Upper lobe of right lung (tissue), 1 donor: ENCODE measurements at places on chromosomes 7 and 10. TPM values are rescaled to one million over a fixed set of nuclear protein-coding genes. Genes with fewer than 3 reads are reported as not detected.

DNA sequence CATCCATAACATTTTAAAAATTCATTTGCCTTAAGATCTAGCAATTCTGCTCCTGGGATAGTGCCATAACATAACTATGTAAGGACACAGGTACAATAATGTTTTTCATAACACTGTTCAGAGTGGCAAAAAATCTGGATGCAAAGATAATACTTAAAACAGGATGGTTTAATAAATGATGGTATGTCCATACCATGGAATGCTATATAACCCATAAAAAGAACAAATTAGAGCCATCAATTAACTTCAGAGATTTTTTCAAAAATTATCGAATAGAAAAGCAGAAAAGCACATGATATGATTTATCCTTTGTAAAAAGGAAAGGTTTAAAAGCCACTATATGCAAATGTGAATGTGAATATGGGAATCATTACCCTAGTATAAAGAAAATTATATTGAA lies 193.4 kb upstream of the LRRN3 start:
- H3K27me3 ChIP-seq = no peaks in the 10 kb centered on the region
- H3K36me3 ChIP-seq = no peaks in the 10 kb centered on the region
- no peak for DNase-seq
- no peaks in the 10 kb centered on the region for H3K4me1 ChIP-seq
- H3K4me3 ChIP-seq = no peak overlapping the region
- H3K27ac ChIP-seq = no peak overlapping the region

DNA sequence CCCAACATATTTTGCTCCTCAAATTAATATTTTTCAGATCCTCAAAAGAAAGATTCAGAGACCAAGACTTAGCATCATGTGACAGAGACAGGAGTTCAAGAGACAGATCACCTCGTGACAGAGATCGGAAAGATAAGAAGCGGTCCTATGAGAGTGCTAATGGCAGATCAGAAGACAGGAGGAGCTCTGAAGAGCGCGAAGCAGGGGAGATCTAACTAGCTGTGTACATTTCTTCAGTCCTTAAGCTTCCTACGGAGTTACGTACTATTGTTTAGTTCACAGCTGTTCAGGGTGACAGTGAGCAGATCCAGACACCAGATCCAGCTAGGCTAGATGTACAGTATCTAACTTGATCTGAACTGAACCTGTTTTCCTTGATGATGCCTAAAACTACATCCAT lies 61.3 kb downstream of the KLRG2 start:
- no peaks in the 10 kb centered on the region for H3K27me3 ChIP-seq
- H3K4me3 ChIP-seq = no peak overlapping the region
- peaks cover 69% of the 10 kb centered on the region for H3K36me3 ChIP-seq
- H3K27ac ChIP-seq = no peak overlapping the region
- no peak for DNase-seq

DNA sequence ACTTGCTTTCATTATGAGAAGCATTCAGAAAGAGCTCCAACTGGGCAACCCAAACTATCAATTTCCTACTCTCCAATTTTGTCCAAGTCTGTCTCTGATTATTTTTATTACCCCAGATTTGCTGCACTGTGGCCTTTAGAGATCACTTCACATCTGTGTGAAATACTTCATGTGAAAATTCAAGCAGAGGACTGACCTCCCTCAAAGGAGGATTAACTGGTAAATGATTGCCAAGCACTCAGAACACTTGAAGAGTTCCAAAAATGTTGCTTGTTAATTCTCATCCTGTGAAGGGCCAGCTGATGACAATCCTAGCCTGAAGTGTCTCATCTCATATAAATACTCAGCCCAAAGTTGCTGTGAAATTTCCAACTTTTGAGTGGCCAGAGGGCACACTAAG lies 182.8 kb upstream of the DGKB start:
- H3K4me3 ChIP-seq = no peak overlapping the region
- DNase-seq = no peak
- no peaks in the 10 kb centered on the region for H3K27me3 ChIP-seq
- no peaks in the 10 kb centered on the region for H3K4me1 ChIP-seq

DNA sequence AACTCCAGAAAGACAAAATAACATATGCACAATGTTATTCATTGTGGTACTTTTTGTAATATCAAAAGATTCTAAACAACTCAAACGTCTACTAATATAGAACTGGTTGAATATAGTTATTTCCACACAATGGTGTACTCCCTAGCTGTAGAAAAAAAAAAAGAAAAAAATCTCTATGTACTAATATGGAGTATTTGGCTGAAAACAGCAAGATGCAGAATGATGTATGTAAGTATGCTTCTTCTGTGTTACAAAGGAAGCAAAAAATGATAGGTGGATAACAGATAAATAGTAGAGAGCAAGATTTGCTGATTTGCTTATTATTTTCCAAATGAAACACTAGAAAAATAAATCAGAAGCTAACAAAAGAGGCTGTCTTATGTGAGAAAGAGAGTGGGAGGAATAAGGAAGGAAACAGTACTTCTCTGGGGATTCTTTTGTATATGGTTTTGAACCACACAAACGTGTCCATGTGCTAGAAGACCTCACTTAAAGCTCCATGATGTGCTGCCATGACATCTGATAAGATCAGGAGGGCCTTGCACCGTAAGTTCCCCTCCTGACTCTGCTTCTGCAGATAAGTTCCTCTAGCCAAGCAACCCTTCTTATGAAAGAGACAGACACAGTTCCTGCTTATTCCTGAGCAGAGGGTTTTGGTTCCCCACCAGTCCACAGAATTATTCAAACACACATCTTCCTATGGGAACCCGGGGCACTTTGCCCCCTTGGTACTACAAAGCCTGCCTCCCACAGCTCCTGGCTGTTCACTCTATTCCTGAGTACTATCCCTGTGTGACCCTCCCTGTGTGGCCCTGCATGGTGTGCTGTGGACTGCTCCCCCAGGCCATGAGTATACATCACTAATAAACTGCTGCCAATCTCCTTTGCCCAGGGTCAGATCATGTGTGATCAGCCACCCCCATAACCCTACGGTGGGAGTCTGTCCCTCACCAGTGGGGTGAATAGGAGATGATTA lies 159.1 kb downstream of the CCDC71L start:
- H3K36me3 ChIP-seq = no peaks in the 10 kb centered on the region
- no peak overlapping the region for H3K27ac ChIP-seq
- H3K4me1 ChIP-seq = no peaks in the 10 kb centered on the region
- H3K27me3 ChIP-seq = no peaks in the 10 kb centered on the region

- H3K36me3 ChIP-seq = no peaks in the 10 kb centered on the region
- no peak overlapping the region for H3K4me3 ChIP-seq
- H3K27me3 ChIP-seq = peaks cover 26% of the 10 kb centered on the region
Measured at GRCh38 chr10:116819999-116820677, 29.2 kb upstream of the ENO4 start.

- H3K4me3 ChIP-seq = peak overlapping the region; percentile 5
- H3K27ac ChIP-seq = no peak overlapping the region
- H3K36me3 ChIP-seq = no peaks in the 10 kb centered on the region
- peaks cover 13% of the 10 kb centered on the region for H3K4me1 ChIP-seq
- H3K27me3 ChIP-seq = peaks cover 44% of the 10 kb centered on the region
- no peak for DNase-seq
Measured at GRCh38 chr7:2688409-2689342, 674 bp downstream of the AMZ1 start.

GRCh38 chr7:127845522-127846214 lies 185.6 kb downstream of the LRRC4 start:
- H3K27me3 ChIP-seq = no peaks in the 10 kb centered on the region
- H3K36me3 ChIP-seq = peaks cover 5% of the 10 kb centered on the region
- H3K4me1 ChIP-seq = peaks cover 30% of the 10 kb centered on the region
- H3K27ac ChIP-seq = no peak overlapping the region
- H3K4me3 ChIP-seq = no peak overlapping the region

GRCh38 chr7:144474800-144475615 lies 71.5 kb upstream of the NOBOX start:
- no peaks in the 10 kb centered on the region for H3K4me1 ChIP-seq
- H3K4me3 ChIP-seq = no peak overlapping the region
- no peak for DNase-seq
- H3K27me3 ChIP-seq = no peaks in the 10 kb centered on the region

GRCh38 chr10:7853226-7853842 lies 35.0 kb downstream of the TAF3 start:
- H3K27ac ChIP-seq = no peak overlapping the region
- no peak for DNase-seq
- H3K36me3 ChIP-seq = no peaks in the 10 kb centered on the region
- H3K4me1 ChIP-seq = peaks cover 21% of the 10 kb centered on the region
- no peak overlapping the region for H3K4me3 ChIP-seq
- H3K27me3 ChIP-seq = no peaks in the 10 kb centered on the region

GRCh38 chr7:51021906-51022570 lies 239.3 kb upstream of the GRB10 start:
- no peak overlapping the region for H3K27ac ChIP-seq
- peak; percentile 28 for DNase-seq
- no peaks in the 10 kb centered on the region for H3K27me3 ChIP-seq
- H3K36me3 ChIP-seq = no peaks in the 10 kb centered on the region

GRCh38 chr10:130761032-130761575 lies 550.4 kb downstream of the TCERG1L start:
- H3K36me3 ChIP-seq = no peaks in the 10 kb centered on the region
- peak; percentile 29 for DNase-seq
- no peak overlapping the region for H3K4me3 ChIP-seq
- H3K27ac ChIP-seq = no peak overlapping the region

GRCh38 chr10:29007748-29008610 lies 280.9 kb upstream of the LYZL1 start:
- H3K27ac ChIP-seq = no peak overlapping the region
- H3K36me3 ChIP-seq = no peaks in the 10 kb centered on the region
- H3K4me3 ChIP-seq = no peak overlapping the region
- no peaks in the 10 kb centered on the region for H3K4me1 ChIP-seq
- no peak for DNase-seq

DNA sequence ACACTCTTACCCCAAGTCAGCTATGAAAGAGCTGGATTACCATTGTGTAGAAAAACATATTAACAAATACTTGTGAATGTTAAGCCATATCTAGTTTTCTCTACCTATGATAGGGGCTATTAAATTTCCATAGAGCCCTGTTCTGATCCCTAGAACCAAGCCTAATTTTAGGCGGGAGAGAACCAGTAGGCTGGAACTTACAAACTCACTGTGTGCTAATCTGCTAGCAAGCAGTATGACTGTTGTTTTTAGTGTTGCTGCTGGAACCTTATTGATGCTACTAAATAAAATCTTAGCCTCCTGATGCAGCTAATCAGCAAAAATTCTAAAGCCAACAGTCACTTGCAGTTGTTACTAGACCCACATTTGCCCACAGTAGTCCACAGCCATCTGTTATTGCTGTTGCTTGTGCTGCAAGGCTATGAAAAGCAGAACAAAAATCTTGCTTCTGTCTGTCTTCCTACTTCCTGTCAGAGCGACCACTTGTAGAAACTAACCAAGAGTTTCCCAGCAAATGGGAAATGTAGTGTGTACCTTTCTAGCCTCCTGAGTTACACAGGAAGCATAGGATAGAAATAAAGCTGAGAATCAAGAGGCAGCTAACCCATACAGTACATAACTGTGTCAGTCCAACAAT lies 368.4 kb downstream of the ARL4A start:
- no peak overlapping the region for H3K27ac ChIP-seq
- no peak for DNase-seq
- H3K27me3 ChIP-seq = no peaks in the 10 kb centered on the region
- H3K36me3 ChIP-seq = no peaks in the 10 kb centered on the region
- H3K4me3 ChIP-seq = no peak overlapping the region

DNA sequence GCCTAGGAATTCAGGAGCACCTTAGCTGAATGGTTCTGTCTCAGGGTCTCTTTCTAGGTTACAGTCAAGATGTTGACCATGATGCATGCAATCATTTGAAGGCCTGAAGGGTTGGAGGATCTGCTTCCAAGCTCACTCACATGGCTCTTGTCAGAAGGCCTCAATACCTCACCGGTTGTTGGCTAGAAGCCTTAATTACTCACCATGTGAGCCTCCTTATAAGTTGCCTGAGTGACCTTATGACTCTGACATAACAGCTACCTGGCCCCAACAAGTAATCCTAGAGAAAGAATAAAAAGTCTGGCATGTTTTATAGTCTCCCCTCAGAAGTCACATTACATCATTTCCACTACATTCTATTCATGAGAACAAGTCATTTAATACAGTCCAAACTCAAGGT lies 3.4 kb upstream of the C1GALT1 start:
- H3K36me3 ChIP-seq = no peaks in the 10 kb centered on the region
- H3K27me3 ChIP-seq = no peaks in the 10 kb centered on the region
- H3K4me3 ChIP-seq = no peak overlapping the region

GRCh38 chr7:24498439-24498838 lies 74.8 kb upstream of the PALS2 start:
- H3K36me3 ChIP-seq = no peaks in the 10 kb centered on the region
- no peaks in the 10 kb centered on the region for H3K4me1 ChIP-seq
- no peaks in the 10 kb centered on the region for H3K27me3 ChIP-seq
- no peak for DNase-seq

GRCh38 chr7:152891160-152891621 lies 131.6 kb downstream of the ACTR3B start:
- H3K4me1 ChIP-seq = no peaks in the 10 kb centered on the region
- H3K4me3 ChIP-seq = no peak overlapping the region

The PDE1C gene
- total RNA-seq = 13.0 TPM

The CUBN gene
- total RNA-seq = 1.3 TPM

The HELLS gene
- total RNA-seq = 3.3 TPM

The CPN1 gene
- total RNA-seq = not detected

The MRLN gene
- total RNA-seq = not detected

The SFRP4 gene
- total RNA-seq = 6.7 TPM

The SHTN1 gene
- 40.4 TPM for total RNA-seq

The FKBP6 gene
- total RNA-seq = not detected

The TEX47 gene
- not detected for total RNA-seq

The IQUB gene
- 0.75 TPM for total RNA-seq

The GARIN1A gene
- 2.1 TPM for total RNA-seq

The ODAD2 gene
- 0.64 TPM for total RNA-seq

The ARHGEF5 gene
- total RNA-seq = 36.9 TPM
